ENCODE measurements at places on chromosomes 6 and 20. TPM values are rescaled to one million over a fixed set of nuclear protein-coding genes. Genes with fewer than 3 reads are reported as not detected.

The PRSS35 gene
- total RNA-seq: not detected

The TAGAP gene
- total RNA-seq: not detected

The HLA-DQA2 gene
- total RNA-seq: not detected

The SDC4 gene
- total RNA-seq: 103 TPM

The FERMT1 gene
- total RNA-seq: 6.4 TPM

The MLIP gene
- total RNA-seq: not detected

The BPIFA1 gene
- not detected for total RNA-seq

The CST1 gene
- total RNA-seq: 0.68 TPM

DNA sequence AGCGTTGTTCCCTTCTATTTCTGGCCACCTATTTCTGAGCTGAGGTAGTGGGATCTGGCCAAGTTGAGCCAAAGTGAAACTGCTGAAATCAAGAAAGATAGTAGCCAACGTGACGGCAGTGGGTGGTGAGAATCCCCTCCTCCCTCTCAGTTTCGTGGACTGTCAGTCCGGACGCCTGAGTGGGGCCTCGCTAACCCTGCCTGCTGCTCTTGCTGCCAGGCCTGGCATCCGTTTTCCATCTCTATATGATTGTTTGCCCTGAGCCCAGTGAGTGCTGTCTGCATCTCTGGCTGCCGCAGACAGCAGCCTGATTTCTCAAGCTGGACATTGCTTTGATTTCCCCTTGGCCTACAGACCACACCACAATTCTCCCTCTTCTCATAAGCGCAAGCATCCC lies 23.5 kb upstream of the PAX1 start:
- DNase-seq: no peak

DNA sequence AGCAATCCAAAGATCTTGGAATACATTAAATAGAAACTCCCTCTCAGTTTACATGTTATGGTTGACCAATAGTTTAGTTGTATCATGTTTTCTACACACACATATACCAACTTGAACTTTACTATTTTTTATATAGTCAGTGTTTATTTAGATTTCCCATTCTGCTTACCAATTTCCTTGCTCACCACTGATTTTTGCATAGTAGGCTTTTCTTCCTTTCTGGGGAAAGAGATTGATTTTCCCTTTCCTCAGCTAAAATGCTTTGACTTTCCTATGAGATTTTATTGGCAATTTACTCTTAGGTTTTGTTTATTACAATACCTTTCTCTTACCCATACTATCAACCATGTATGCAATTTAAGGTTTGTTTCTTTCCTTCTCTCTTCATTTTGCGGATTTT lies 665.6 kb downstream of the PTPRT start:
- DNase-seq: no peak

DNA sequence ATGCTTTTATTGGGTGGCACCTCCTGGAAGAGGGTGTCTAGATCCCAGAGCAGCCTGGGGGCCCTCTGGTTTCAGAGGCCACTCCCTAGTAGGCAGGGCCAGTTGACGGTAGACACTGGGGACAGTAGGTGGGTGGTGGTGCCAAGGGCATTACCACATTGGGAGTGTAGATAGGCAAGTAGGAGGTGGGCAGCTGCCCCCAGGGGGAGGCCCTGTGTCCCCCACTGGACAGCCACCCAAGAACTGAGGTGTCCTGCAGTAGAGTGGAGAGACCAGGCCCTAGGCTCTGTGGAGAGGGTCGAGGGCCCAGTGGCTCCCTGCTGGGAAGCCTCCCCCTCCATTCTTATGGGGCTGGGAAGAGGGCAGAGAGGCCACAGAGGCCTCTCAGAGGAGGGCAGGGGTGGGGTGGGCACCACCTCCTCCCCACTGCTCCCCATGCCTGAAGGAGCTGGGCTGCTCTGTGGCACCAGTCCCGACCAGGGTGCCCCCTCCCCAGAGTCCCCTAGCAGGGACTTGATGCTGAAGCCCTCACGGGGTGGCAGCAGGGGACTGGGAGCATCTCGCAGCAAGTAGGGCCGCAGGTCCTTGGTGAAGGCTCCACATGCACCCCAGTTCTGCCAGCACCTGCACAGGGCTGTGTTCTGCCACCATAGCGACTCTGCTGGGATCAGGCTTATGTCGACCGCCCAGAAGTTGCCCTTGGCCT lies 305.0 kb upstream of the KCNQ5 start:
- no peak for DNase-seq

DNA sequence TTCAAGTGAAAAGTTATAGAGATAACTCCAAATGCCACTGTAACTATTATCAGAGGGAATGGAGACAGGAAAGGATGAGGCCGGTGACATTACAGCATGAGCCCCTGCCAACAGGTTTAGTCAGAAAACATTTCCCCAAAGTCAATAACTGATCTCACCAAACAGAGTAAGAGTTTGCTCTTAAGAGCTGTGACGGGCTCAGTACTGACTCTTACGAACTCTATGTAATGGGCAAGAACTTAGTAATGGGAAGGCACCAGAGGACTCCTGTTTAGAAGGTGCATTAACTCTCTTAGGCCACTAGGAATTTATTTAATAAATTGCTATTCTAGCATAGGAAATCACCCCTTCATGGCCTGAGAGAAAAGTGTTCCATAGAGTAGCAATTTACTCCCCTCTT lies 76.8 kb downstream of the SAMD5 start:
- DNase-seq: no peak

GRCh38 chr6:26553635-26554446 lies 15.7 kb downstream of the HMGN4 start:
- peak; percentile 99 for DNase-seq

DNA sequence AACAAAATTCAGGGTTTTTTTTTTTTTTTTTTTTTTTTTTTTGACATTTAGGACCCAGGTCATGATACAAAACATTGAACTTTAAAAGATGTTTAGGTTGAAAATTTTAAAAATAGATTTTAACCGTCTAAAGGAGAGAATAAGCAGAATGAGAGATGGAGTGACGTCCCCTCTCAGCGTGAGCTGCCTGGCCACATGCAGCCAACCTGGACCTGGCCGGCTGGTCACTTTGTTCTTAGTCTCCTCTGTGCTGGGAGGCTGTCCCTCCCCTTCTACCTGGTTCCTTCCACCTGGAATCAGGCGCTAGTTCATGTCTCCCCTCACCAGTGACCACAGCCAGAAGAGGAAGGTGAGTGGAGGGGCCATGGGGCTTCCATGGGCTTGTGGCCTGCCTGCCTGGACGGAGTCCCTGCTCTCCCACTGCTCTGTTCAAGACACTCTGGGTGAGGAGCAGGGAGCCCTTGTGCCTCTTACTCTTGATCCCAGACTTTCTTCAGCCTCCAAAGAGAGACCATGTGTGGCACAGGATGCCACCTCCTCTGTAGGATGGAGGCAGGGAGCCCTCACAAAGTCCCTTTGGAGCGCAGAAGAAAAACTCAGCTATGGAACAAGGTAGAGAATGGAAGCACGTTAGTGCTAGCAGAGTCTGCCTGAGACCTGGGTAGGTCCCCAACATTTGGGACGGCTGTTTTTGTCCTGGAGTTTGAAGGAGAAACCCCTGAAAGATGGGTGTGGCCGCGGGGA lies 31.7 kb downstream of the IRF4 start:
- no peak for DNase-seq

DNA sequence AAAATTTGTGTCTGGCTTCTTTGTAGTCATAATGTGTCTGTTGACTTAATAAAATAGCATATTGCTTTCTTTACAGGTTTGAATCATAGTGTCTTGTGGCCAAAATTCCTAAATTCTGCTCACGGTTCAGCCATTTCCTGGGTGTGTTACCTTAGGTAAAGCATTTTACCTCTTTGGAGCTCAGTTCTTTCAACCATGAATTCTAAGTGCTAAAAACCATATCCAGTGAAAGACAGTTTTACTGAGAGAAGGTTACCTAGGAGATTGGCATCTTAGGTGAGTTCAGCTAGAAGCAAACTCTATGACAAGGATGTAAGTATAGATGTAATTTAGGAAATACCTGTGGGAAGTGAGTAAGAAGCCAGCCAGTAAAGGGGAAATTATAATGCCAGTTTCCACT lies 20.7 kb downstream of the CRYBG1 start:
- no peak for DNase-seq

DNA sequence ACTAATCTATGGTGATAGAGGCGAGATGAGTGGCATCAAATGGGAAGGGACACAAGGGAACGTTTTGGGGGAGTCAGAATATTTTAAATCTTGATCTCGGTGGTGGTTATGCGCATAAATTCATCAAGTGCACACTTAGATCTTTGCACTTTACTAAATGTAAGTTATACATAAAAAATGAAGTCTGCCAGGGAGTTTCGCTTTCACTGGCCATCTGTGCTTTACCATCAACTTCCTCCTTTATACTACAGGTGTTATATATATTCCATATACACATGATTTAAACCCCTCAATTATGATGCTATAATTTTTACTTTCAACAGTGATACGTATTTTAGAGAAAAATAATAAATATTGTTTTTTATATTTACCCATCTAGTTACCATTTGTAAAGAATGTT lies 97.6 kb upstream of the AKIRIN2 start:
- no peak for DNase-seq

- peak; percentile 87 for DNase-seq
Measured at GRCh38 chr6:155832596-155832995, 377.0 kb upstream of the NOX3 start.

GRCh38 chr6:149694921-149695320 lies 23.0 kb downstream of the LATS1 start:
- no peak for DNase-seq
